ENCODE measurements at places on chromosomes 4 and X.
A peak's percentile ranks its signal among the peaks of the same experiment; 100 is the strongest.

DNA sequence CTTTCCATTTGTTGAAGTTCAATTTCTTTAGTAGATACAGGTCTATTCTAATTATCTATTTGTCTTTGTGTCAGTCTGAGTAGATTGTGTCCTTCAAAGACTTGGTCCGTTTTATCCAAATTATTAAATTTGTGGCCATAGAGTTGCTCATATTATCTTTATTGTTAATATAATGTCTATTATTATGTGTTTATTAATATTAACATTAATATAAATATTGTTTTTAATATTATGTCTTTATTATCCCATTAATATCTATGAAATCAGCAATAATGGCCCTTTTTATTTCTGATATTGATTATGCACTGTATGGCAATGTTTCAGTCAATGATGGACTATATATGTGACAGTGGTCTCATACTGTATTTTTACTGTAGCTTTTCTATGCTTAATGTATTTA, 2067.3 kb upstream of the AGA start:
- DNase-seq: no peak

DNA sequence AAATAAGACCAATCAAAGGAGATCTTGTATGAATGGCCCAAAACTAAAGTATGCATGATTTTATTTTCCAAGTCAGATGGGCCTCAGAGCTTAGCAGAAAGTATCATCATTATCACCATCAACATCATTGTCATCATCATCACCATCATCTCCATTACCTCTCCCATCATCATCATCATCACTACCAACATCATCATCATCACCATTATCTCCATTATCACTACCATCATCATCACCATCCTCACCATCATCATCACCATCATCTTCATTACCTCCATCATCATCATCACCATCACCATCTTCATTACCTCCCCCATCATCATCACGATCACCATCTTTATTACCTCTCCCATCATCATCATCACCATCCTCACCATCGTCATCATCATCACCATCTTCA, 363.9 kb downstream of the DHRSX start:
- DNase-seq: no peak

DNA sequence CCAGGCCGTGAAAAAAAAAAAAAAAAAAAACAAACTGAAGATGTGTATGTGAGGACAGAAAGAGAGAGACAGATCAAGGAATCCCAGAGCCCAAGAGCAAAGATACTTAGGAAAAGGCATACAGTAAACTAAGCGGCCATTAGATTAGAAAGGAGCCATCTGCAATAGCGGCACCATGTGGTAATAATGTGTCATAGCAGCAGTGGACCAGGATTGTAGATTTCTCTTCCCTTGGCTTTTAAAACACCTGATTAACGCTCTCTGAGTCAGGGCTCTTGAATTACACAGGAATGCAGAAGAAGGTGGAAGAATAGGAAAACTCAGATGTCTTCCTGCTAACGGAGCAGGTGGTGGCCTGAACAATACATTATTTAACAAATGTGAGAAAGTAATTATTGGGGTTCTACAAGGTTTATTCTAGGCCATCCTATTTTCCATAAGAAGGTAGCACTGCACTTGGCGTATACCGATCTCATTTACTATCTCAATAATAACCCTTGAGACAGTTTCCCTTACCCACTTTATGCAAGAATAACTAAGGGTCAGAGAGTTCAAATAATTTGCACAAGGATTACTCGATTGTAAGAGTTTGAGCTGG, 182.7 kb downstream of the KCNIP4 start:
- no peak for DNase-seq

- DNase-seq: no peak
These were observed 20.5 kb downstream of the HADH start for GRCh38 chr4:108010167-108010566.

GRCh38 chr4:87575408-87575807, 32.9 kb upstream of the DSPP start:
- DNase-seq: no peak

DNA sequence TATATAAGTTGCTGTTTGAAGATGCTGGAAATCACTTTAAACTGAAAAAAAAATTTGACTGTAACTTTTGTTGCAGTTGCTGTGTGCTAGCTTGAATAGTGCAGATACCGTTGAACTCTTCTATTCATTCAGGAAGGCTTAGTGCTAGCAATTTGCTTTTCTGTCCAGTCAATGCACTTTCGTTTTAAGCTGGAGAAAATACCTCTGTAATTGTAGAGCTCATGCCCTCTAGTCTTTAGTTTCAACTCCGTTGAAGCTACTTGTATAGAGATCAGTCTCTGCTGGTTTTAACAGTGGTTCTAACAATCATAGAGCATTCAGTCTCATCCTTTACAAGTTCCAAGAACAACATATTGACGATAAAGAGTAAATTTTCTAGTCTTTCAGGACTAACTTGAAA, 49.0 kb upstream of the TRPC3 start:
- DNase-seq: no peak

GRCh38 chr4:4838051-4838935, 21.2 kb upstream of the MSX1 start:
- DNase-seq: no peak

DNA sequence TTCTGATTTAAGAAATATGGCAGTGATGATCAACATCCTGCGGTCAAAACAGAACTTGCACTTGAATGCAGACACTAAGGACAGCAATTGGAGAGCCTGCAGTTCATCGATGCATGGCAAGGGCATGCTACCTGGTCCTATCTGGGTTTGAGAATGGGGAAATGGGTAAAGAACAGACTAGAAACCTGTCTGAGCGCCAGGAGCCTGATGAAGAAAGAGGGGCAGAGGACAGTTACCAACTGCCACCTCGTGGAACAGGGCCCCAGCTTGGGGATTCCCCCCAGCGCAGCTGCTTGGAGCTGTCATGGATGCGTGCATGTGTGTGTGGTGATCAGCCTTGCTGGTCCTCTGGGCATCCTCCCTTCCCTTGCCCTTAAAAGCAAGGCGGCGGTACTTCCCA, 30.2 kb upstream of the NKRF start:
- DNase-seq: no peak

- DNase-seq: no peak
These were observed 2731.9 kb downstream of the ARAP2 start for GRCh38 chr4:33512397-33512796.

DNA sequence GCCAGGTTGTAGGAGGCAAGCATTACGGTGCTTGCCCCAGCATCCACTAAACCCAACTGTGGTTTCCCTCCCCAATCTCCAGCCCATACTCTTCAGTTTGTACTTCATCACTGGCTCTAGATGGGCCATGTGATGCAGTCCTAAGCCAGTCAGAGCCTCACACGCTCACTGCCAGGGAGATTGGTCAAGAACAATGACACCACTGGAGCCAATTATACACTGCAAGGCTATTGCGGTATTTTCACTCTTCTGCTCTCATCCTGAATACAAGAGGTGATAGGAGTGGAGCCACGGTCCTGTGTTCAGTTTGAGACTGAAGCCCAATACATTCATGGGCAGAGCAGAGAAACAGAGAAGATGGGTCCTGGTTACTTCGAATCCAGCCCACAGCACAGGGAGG, 58.4 kb downstream of the SEPSECS start:
- no peak for DNase-seq

- DNase-seq: peak; percentile 0
These were observed 78.1 kb downstream of the BMP15 start for GRCh38 chrX:50988649-50989048.

DNA sequence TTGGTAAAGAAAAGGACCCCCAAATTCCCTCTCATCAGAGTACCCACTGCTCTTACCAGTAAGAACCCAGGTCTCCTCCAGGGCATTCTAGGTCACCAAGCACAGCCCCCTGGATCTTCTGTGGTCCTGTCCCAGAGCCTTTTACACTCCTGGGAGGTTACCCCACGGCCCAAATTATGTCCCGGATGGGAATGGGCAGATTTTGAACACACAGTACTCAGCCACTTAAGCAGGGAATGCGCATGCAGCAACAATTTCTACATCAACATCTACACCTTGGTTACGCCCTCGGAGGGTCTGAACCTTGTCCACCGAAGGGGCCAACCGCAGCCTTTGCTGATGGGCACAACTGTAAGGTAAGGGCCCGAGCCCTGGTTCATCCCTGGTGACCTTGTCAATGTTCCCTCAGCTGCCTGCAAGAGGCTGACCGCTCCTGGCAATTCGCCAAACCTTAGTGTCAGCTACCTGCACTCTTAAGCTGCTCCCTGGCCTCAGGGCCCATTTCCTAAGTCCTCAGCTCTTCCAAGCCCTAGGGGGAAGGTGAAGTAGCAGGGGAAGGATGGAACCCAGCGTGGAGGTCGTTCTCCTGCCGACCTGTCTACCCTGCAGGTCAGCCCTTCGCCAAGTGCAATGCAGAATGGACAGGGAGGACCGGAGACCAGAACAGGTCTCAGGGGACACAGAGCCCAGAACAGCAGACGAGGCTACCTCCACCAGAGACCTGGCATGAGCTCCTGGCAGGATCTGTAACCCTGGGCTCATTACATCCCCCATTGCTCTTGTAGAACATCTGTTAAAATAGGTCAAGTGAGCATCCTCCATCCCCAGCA, 5.9 kb downstream of the TIMP1 start:
- DNase-seq: no peak

- DNase-seq: no peak
These were observed 20.4 kb upstream of the SCD5 start for GRCh38 chr4:82818664-82819662.

GRCh38 chr4:155009288-155009687, 199.1 kb upstream of the NPY2R start:
- DNase-seq: no peak

- no peak for DNase-seq
These were observed 9.8 kb upstream of the PCDH18 start for GRCh38 chr4:137541876-137542646.

DNA sequence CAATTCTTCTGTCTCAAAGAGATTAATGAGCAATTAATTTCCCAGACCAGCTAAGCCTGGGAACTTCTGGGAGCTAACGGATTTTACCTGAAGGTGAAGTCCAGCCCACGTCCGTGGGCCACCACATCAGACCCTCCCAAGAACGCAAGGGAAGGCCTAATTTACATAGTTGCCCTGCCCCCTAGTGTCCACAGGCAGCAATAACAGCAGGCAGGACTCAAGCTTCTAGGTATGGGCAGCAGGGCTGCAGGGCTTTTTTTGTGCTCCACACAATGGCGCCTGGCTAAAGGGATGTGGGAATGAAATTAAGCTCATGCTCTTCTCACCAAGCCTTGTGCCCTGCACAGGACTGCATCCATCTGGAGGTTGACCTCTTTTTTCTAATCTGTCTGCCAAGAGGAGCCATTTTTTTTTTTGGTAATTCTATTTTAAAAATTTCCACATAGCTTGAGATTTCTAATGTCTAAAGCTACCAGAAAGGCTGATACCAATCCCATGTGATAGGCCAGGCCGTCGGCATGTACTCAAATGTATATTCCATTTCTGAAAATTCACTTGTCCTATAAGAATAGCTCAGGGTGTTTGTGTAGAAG, 111.9 kb upstream of the TMEM164 start:
- DNase-seq: peak; percentile 13

GRCh38 chr4:76896614-76897535, 1.1 kb downstream of the SOWAHB start:
- DNase-seq: no peak

GRCh38 chrX:8684201-8684965, 47.6 kb downstream of the ANOS1 start:
- no peak for DNase-seq

DNA sequence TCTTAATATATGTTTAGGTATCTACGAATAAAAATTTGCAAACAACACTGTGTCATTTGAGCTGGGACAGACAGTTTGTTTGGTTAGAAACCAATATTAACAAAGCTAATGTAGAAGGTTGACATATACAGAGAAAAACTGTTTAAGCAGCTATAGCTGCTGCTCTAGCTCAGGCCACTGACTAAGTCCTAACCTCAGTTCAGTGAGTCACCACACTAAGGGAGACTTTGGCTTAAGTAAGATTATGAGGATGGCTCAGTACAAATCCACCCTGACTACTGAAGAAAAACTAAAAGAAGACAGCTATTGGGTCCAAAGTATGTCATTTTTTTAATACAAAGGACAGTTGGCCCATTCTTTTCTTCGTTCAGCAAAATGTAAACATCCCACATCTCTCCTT, 717.3 kb upstream of the ACTRT1 start:
- DNase-seq: no peak

DNA sequence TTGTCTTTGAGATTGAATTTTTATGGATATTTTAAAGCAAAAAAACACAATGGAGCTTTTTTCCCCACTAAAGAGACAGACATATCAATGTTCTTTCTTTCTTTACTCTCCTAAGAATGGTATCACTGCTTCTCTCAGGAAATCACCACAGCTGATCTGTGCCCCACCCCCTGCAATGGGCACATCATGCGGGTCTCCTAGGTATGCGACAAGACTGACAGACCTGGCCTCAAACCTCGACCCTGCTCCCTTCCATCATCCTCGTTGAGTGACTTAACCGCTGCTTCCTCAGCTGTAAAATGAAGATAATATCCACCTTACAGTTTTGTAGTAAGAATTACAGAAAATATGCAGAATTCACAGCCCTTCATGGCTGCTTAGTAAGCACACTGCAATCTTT, 58.3 kb downstream of the LEF1 start:
- no peak for DNase-seq

GRCh38 chr4:177393236-177393635, 49.0 kb downstream of the AGA start:
- no peak for DNase-seq

DNA sequence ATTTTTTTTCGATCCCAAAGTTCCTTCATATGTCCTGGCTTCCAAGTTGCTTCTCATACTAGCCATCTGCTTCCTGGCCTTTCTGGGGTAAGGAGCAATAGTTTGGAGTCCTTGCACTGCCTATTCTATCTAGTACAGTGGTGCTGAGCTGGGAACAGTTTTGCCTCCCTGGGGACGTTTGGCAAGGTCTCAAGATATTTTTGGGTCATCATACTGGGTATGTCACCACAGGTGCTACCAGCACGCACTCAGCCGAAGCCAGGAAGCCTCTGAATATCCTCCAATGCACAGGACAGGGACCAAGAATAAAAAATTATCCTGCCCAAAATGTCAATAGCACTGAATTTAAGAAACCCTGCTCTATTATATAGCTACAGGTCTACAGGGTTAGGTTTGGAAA, 35.4 kb upstream of the TMSB15B start:
- no peak for DNase-seq

- peak; percentile 19 for DNase-seq
These were observed 2.1 kb downstream of the GPR101 start for GRCh38 chrX:137031517-137032340.

DNA sequence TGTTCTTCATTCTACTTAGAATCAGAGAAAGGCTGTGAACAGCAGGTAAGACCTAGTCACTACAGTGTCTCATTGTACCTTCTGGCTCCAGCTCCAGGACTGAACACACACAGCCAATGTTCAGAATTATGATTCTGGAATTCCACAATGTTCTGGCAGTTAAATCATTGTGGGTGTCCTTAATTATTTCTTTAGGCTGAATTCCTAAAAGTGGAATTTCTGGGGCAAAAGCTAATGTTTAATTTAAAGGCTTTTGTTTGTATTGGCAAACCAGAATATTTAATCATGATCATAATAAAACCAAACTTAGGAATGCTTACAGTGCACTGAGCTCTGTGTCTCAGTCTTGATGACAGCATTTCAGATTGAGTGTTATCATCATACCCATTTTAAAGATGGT, 67.0 kb upstream of the FAT1 start:
- no peak for DNase-seq

All from activated T-cell treated with anti-CD3 and anti-CD28 coated beads for 24 hours (primary cell).